Effector memory CD4-positive, alpha-beta T cell (primary cell): ENCODE measurements at places on chromosomes 2 and 18.

DNA sequence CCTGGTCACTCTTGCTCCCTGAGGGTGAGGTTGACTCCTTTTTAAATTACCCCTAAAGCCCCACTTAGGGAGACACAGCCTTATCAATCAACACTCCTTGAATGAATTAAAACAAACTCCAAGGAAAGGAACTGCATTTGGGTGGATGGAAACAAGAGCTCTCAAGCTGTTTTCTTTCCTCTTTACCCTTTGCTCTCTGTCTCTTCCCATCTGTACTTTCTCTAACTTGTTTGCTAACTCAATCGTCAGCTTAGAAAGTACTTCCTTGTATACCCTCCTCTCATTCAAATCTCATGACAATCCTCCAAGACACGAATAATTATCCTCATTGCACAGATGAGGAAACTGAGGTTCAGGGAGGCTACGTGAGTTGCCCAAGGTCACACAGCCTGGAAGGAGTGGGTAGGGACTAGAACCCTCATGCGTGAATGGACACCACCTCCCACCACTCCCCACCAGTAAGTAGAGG lies 32.7 kb downstream of the ZFP36L2 start:
- DNase-seq, result no peak

DNA sequence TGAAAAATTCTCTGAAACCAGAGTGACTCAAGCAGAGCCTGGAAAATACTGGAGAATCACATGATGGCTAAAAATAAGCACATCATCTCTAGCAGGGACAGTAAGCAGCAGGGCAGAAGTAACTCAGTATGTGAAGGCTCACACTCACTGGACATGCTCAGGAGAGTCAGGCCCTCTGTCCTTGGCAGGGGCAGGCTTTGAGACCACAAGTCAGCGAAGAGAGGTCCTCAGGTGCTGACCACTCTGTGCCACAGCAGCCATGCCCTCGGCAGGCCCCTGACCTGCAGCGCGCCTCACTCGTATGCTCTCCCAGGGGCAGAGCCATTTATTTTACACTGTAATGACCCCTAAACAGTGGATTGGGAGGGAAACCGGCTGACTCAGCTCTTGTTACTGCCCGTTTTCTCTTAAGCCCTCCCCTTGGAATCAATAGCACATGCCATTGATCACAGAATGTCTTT lies 76.8 kb downstream of the MAPRE2 start:
- no peak for DNase-seq

DNA sequence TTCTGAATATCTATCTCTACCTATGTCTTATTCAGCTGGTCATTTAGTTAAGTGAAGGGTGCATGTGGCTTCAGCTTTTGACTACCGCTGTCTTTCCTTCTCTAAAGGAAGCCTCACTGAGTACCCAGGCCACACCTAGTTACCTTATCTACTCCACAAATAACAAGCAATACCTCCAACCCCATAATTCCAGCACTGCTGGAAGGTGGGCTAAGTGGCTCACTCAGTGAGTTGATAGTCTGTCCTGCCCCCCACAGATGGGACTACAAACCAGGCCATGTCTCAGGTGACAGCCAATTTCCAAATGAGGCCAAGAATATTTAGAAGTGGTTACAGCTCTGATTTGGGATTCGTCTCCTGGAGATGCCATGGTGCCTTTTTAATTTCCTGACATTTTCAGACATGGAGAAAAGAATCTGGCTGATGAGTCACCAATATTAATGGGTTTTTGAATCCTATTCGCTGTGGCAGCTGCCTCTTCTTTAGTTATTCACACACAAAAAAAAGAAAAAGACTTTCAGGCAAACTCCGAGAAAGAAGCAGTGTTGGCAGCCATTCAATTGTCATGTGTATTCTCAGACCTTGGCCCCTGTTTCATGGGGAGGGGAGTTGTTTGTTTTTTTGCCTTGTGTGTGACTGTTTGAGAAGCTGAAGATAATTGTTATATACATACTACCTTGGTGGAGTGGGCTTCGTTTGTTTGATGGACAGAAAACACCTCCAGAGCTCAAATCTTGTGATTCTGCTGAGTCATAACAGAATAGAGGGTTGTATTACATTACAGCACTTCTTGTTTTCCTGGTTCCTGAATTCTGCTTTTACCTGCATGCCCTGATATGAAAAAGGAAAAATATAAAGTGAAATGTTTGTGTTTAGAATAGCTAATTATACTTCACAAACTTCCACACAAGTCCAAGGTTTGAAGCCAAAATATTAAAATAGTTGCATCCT lies 64.2 kb downstream of the SCG2 start:
- no peak for DNase-seq

DNA sequence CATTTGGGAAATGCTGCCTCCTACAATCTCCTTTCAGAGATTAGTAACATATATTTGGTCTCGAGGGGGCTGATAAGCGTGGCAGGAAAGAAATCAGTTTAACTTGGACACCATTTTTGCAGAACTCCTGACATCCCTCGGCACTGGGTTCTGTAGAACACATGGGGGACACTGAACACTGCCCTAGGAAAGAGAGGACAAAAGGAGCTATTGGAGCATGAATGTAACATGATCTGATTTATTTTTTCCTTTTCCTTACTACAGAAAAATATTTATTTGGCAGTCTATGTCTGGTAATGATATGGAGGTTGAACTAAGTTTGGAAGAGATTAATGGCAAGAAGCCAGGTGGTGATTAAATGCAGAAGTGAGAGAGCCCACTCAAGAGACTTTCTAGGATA lies 153.8 kb downstream of the AFF3 start:
- DNase-seq, result no peak

DNA sequence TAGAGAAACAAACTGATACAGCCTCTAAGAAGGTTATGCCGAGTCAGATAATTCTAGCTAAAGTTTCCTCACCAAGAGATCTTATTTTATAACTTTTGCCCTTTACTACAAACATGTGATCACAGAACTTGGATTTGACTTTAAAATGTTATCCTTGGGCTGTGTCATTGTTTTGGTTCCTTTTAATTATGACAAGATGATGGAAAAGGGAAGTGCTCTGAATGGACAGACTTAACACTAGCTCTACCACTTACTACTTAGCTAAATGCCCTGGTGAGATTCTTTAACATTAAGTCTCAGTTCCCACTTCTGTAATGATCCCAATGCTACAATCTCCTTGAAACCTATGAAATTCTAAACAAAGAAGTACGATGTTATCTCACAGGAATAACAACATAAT lies 69.9 kb downstream of the RTTN start:
- no peak for DNase-seq

GRCh38 chr2:124610866-124611265 lies 585.8 kb downstream of the CNTNAP5 start:
- no peak for DNase-seq

DNA sequence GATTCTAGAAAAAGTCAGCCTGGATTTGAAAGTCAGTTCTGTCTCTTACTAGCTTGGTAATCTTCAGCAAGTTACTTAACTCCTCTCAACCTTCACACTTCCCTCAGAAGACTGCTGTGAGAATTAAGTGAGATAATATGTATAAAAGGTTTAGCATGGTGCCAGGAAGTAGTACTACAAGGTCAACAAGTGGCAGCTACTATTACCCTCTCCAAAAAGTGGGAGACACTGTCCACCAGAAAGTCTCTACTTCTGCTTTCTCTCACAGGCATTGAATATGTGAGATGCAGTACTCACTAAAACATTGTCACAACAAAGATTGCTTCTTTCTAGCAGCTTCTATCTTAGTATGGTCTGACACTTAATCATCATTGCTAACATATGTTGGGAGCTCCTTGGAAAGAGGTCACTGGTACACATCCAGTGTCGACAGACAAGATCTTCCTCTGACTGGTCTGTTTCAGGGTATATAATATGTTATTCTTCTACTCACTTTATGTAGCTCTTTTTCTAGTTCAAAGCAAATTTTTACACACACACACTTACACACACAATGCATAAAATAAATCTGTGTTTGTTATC lies 47.9 kb downstream of the DOCK10 start:
- no peak for DNase-seq

DNA sequence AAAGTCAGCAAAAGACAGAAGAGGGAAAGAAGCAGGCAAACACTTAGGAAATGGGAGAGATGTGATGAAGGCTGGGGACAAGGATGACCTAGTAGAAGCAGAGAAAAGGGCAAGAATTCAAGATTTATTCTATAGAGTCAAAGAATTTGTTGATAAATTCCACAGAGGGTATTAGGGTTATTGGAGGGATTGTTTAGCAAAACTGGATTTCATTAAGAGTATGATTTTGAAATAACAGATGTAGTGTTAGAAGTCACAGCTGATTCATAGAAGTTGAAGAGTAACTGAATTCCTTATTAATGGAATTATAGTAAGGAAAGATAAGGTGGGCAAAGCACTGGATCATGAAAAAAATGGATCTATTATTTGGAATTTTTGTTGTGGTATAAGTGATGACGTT lies 48.6 kb downstream of the CEP192 start:
- DNase-seq, result no peak

DNA sequence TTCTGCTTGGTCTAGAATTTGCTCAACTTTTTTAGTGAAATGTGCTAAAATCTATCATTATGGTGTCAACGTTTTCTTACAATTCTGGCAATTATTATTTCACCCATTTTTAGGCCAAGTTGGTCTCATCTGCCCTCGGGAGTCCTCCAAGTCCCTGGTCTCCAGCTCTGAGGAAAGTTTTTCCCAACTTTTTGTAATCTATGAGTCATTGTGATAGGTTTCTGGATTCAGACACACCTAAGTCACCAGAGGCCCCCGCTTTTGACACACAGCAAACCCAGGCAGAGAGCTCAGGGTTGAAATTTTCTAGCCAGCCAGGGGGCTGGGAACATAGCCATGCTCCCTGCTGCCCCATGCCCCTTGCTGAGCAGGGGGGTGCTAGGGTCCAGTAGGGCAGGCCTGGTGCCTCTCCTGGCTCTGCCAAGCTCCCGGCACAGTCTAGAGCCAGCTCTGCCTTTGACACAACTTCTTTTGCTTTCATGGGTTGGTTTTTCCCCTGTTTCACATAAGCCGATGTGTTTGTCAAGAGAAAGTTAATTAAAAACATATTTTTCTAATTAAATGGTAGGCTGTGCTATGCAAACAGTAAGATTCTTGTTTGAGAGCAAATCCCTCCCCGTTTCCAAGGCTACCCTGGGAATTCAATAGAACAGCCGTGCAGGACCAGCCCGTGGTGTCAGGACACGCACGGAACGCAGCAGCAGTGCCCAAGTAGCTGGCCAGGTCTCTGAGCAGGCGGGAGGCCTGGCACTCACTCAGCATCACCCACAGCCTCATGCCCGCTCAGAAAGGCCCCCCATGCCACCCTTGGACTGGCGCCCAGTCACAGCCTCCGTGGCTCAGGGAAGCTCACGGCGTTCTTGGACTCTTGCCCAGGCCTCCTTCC lies 25.5 kb upstream of the SNED1 start:
- DNase-seq, result no peak

- no peak for DNase-seq
Measured at GRCh38 chr2:198441246-198441645, 636.9 kb downstream of the PLCL1 start.

GRCh38 chr18:74289137-74289536 lies 2.6 kb downstream of the CYB5A start:
- DNase-seq, result no peak

GRCh38 chr18:48942554-48943261 lies 8.1 kb downstream of the SMAD7 start:
- DNase-seq, result no peak

DNA sequence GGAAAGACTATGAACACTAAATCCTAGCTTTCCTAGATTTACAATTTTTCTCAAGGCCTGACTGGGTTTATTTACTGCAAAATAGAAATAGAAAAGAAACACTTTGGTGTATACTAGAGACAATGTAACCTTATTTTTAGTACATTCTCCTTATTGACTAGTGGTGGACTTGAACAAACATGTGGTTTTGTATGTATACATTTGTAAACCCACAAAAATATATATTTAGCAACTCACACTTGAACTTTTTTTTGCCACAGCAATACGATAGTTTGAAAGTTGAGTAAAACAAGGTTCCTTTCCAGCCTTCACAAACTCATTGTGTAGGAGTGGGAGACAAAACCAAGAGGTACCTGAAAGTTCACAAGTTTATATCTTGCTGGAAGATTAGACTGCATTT lies 1633.4 kb upstream of the LRRTM1 start:
- no peak for DNase-seq
